CMK (cell line): ENCODE measurements at places on chromosomes 2 and 18.

DNA sequence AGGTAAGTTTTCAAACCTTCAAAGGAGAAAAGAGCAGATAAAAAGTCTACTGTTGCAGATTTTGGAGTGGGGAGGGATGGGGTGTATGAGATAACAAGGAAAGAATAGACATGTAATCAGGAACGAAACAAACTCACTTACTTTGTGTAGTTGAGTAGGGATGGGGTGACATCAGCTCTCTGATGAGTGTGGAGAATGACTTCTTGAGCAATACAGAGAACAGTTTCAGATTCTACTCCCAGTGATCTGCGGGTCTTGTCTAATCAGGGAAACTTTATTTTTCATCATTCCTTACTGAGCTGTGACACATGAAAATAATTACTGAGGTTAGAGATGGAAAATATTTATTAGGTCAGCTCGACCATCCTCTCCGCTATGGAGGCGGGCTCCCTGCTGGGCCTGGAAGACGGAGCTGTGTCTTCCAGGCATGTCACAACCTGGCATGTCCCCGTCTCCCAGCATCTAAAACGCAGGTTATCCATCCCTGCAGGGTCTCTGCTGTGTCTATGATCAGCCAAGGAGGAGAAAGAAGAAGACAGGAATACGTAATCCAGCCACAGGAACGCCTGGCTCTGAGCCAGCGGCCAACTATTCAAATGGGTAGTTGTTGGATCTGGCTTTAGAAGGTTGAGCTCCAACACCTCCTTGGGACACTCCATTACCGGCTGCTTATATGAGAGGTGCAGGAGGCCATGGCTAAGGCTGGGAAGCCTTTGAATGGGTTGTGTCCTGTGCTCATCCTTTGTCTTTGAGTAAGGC lies 99.0 kb upstream of the SATB2 start:
- DNase-seq: no peak

GRCh38 chr2:62347563-62348270 lies 151.8 kb downstream of the B3GNT2 start:
- DNase-seq: no peak

- no peak for DNase-seq
Observed at GRCh38 chr18:38932752-38933151, 1367.2 kb upstream of the CELF4 start.

- no peak for DNase-seq
Observed at GRCh38 chr2:100986157-100986556, 15.9 kb upstream of the RPL31 start.

- no peak for DNase-seq
Observed at GRCh38 chr2:131493199-131493968, 1.2 kb upstream of the MZT2A start.

DNA sequence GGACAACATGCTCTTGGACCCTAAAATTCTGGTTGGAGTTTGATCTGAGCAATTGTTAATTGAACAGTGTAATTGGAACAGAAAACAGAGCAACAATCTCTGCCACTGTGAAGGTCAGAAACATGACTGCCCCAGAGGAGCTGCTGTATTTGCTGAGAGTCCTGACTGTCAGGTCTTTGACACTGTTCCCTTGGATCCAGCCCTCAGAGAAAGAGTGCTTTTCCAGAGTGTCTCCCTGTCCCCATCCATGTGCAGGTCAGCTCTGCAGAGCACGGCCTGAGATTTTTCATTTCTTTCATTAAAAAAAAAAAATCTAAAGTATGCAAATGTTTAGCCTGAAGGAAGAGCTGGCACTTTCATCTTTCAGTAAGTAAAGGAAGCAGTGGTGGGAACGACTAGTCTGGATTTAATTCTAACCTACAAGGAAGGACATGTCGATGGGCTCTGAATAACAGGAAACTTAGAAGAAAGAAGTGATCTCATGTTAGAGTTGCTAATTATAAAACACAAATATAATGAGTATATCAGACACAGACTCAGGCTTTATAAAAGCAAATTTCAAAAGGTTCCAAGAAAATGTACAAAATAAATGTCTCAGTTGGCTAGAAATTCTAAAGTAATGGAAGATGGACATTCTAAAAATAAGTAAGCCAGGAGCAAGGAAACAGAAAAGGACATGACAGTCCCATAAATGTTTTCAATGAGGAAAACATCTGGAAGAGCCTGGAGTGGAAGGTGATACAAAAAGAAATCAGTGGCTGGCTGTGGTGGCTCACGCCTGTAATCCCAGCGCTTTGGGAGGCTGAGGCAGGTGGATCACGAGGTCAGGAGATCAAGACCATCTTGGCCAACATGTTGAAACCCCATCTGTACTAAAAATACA lies 876.5 kb downstream of the EPHA4 start:
- DNase-seq: no peak

- DNase-seq: no peak
Observed at GRCh38 chr18:58525517-58525916, 103.4 kb downstream of the ALPK2 start.

- no peak for DNase-seq
Observed at GRCh38 chr18:36300211-36300610, 2.7 kb downstream of the FHOD3 start.

DNA sequence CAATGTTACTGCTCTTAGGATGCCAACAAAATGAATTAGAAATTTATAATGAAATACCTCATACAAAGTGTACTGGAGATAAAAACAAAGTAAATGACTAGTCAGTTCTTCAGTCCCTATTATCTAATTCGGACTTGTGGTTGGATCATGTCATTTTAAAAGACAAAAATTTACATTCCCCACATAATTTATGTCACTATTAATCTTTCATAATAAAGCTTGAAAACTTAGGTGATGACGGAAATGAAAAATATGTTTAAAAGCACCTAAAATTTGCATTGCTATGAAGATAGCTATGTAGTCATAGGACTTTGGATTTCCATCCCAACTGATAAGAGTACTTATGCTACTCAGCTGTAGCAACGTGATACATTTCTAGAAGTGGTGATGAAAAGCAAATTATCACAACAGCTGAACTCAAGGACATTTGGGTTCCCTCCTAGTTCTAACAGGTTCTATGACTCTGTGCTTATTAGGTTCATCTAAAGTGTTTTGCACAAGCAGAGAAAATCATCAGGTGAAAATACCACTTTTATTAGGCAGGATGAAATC lies 58.4 kb downstream of the LRPPRC start:
- DNase-seq: no peak

- no peak for DNase-seq
Observed at GRCh38 chr18:10661317-10661716, 135.5 kb downstream of the NAPG start.

DNA sequence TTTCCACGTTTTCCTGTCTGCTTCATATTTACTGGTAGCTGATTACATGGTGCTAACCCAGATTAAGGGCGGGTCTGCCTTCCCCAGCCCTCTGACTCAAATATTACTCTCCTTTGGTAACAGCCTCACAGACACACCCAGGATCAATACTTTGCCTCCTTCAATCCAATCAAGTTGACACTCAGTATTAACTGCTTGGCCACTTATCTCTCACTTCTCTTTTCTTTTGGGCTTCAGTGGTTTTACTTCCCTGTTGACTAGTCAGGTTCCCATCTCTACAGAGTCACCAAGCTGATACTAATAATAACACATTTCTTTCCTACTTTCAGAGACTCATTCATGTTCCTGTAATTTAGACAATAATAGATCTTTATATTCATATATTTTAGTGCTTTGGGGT lies 302.2 kb upstream of the MAP2 start:
- no peak for DNase-seq

DNA sequence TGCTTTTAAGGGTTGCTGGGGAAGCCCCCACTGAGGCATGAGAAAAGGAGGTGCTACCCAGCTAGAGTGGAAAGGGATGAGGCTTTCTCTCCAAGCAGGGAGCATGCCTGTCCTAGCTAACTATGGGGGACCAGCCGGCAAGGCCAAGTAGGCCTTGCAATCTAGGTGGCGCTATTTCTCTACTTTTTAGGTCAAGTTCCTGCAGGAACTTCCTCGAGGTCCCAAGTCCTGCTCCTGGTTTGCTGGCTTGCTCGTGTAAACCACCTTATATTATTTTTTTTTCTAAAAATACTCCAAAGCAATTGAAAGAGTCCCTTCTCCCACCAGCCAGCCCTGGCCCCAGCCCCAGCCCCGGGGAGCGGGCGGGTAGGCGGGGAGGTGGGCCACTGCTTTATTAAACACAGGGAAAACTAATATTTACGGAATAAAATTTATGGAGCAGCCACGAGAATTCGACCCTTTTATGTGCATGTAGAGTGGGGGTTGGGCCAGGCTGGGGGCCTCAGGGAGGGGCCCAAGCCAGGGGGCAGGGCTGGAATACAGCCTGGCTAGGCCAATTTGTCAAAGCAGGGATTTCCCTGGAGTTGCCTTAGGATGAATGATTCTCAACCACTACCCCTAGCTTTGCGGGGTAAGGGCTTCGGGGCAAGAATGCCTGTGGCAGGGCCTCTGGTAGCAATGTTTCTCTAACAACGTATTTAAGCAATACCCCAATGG lies 12.8 kb upstream of the IHH start:
- DNase-seq: peak; percentile 51

DNA sequence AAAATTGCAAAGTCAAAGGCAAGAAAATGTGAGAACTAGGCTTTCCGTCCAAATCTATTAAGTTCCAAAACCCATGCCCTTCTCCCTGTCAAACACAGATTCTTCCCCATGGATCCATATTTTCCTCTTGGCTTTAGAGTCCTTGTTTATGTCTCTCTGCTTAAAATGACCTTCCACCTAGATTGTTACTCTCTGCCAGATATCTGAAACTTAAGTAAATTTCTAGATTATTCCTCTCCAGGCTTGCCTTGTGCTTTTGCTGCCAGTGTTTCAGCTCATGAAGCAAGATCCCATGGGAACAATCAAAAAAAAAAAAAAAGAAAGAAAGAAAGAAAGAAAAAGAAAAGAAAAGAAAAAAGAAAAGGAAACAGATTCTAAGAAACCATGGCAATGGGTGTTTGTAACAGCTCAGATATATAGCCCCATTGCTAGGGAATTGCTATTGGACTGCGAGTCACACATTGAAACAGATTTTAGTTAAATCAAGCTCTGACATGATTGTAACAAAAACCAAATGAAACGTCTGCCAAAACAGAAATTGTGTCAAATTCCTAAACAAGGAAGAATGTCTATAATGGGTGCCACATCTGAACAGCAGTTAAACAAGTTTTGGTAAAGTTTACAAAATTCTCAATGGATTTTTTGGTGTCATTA lies 660.7 kb upstream of the CNTNAP5 start:
- no peak for DNase-seq

DNA sequence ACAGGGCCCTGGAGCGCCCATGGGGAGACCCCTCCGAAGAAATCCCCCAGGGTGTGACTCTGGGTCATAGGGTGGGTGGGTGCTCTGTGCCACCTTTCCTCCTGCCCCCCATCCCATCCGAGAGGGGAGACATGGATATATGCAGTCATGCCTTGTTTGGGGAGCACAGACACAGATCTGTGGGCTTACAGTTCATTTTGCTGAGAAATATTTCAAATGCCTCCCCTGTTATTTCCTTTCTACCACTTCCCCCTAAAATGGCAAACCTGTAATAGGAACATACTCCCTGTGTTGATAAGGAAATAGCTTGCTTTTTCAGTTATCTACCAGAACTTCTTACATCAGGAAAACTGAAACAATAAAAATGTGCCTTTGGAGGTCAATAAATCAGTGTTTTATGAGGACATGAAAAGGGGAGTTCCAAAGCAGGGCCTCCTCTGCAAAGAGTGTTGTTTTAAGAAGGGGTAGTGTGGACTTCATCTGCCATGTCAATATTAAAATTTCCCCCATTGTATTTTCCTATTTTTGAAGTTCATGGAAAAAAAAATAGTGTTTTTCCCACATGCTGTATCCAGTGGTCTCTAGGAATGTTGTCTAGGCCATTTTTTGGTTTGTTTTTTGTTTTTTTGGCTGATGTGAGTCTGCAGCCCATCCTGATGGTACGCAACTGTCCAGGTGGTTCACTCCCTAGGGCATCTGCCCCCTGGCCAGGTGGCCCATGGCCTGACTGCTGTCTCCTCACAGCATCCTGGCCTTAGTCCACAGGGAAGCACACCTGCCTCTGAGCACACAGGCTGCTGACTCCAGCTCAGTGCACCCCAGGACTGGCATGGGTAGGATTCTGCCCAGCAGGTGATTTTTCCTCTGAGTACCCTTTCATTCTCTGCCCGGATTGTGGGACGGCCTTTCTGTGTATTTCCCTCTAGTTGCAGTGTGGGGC lies 3.7 kb downstream of the TNFRSF11A start:
- DNase-seq: no peak

GRCh38 chr2:79578952-79579351 lies 66.1 kb downstream of the CTNNA2 start:
- no peak for DNase-seq

- no peak for DNase-seq
Observed at GRCh38 chr18:52045946-52046675, 293.9 kb upstream of the DCC start.

DNA sequence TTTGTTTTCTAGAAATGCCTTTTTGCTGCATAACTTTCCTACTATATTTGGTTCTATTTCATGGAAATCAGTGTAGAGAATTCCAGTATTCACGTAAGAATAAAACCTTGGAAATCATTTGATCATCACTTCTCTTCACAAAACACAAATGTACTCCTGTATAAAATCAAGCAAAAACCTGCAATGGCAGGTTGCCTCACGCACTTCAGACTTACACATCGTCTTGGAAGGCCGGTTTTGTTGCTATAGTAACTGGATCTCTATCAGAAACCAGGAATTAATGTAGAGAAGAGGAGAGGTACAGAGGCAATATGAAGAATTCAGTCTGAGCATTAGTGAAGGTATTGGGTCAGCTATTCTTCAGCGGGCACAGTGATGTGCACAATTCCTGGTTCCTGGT lies 370.7 kb upstream of the CYRIA start:
- no peak for DNase-seq

- DNase-seq: no peak
Observed at GRCh38 chr2:11437602-11438001, 28.4 kb downstream of the E2F6 start.

DNA sequence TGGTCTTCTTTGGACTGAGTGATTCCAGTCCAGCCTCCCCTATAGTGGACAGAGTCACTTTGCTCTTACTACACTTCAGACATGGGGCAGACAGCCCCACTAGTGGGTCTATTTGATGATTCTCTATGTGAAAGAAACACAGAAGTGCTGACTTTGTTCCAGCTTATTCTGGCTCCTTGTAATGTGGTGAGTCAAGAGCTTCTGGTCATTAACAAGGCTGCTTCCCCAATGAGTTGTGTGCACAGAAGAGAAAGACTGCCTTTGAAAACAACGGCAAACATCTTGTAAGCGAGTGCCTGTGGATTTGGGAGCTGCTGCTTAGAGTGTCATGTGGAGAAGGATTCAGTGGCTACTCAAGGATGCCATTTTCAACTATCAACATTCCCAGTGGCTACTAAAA lies 39.1 kb downstream of the RMC1 start:
- no peak for DNase-seq
